T follicular helper cell (primary cell): ENCODE measurements at places on chromosomes 6 and 20.

DNA sequence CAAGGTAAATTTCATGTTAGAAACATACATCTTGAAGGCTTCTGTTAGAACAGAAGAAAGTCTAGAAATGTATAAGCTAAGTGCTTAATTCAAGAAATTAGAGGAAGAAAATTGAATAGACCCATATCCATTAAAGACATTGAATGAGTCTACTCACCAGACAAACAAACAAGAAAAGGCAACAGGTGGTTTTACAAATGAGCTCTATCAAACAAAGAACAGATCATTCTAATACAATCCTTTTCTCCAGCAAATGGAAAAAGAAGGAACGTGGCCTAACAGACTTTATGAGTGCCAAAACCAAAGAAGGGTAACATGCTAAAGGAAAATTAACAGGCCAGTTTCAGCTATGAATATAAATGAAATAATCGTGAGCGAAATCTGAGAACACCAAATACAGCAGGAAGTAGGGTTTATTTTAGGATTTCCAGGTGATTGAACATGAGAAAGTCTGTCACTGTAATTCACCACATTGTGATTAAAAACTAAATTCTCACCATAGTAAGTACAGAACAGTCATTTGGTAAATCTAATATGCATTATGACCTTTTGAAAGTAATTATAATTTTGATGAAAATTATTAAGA, 22.6 kb downstream of the MTHFD1L start:
- no peak for DNase-seq

DNA sequence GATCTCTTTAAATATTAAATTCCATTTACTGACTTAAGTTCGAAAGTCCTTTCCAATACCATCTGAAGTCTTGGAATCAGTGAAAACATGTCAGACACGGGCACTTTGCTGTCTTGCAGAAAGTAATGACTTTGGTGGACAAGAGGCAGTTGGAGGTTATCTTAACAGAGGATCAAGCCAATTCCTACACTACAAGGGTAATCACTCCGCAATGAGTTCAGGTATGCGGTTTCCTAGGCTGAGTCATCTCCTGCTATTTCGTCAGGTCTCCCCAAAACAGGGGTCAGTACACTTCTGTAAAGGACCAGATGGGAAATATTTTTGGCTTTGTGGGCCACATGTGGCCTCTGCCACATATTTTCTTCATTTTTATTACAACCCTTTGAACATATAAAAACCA, 656.6 kb downstream of the KIF16B start:
- no peak for DNase-seq

- peak; percentile 3 for DNase-seq
Observed at GRCh38 chr6:144582939-144583613, 297.9 kb downstream of the UTRN start.

- DNase-seq, result no peak
Observed at GRCh38 chr6:46720401-46720800, 14.8 kb downstream of the PLA2G7 start.

DNA sequence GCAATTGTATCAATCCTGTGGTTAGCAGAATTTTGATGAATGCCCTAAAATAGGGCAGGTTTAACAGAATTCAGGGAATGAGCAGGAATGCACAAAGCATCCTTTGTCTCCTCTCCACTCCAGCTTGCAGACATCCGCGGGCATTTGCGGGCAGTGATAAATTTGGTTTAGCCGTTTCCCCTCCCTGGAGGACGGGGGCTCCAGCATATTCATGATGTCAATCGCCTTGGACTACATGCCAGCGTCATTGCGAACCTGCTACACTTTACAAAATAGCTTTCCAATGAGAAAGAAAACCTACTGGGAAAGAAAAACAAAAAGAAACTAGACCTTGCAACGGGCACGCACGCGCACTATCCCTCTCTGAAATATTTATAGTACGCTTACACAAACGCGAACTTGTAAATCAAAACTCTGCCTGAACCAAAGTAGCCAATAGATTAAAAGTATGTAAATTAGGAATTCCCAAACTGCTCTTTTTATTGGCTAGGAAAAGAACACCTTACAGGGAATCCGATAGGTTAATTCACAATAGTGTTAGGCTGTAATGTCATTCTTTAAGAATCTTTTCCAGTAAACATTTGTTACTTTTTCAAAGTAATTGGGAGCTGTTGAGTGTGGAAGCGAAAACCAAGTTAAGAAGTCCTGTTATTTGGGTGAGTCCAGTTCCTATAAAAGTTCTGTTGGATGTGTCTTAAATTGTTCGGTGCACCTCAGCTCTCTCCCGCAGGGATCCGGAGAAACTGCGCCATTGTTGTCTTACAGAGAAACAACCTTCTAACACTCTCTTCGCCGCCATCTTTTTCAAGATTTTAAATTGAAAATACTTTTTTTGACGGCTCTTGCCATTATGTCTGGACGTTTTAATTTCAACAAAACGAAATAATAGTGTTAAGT, 136.7 kb downstream of the HFE start:
- DNase-seq, result peak; percentile 48

DNA sequence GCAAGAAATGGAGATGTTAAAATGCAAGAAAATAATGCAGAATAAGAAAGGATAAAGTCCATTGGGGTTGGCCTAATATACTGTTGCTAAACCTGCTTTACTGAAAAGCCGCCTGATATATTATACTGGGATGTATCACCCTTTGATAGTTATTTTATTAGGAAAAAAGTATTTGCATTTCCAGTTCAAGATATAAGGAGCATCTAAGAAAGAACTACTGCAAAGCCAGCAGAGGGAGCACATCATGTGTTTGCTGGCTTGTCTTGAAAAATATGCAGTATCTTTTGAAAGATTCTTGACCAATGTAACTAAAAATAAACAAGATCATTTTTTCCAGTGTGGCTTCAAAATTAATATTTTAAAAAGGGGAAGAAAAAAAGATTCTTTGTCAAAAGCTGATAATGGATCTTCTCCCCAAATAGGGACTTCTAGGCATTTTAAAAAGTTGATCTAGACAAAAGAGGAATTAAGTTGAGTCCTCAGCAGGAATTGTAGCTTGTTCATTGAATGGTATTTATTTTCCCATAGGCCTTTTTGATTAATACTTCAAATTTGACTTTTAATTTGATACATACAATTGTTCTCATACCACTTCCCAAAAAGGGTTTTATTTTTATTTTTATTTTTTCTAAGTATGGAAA, 214.9 kb downstream of the ZFAND3 start:
- DNase-seq, result no peak

GRCh38 chr6:41182069-41183034, 18.6 kb downstream of the TREML2 start:
- peak; percentile 34 for DNase-seq

- no peak for DNase-seq
Observed at GRCh38 chr6:33717934-33718455, 6.5 kb upstream of the UQCC2 start.

GRCh38 chr20:1918491-1919165, 23.4 kb downstream of the SIRPA start:
- DNase-seq, result no peak

- DNase-seq, result no peak
Observed at GRCh38 chr20:41424011-41424410, 57.4 kb upstream of the EMILIN3 start.

- DNase-seq, result no peak
Observed at GRCh38 chr20:47187450-47188195, 168.9 kb downstream of the ZMYND8 start.

DNA sequence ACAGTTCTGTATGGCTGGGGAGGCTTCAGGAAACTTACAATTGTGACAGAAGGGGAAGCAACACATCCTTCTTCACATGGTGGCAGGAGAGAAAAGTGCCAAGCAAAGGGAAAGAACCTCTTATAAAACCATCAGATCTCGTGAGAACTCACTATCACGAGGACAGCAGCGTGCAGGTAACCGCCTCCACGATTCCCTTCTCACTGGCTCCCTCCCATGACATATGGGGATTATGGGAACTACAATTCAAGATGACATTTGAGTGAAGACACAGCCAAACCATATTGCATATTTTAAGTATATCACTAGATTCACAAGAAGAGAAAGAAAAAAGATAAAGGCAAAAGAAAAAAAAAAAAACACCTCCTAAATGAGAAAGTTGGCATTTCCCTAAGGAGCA, 431.9 kb upstream of the RGS17 start:
- DNase-seq, result no peak

- no peak for DNase-seq
Observed at GRCh38 chr6:108277295-108277694, 16.5 kb upstream of the SNX3 start.

DNA sequence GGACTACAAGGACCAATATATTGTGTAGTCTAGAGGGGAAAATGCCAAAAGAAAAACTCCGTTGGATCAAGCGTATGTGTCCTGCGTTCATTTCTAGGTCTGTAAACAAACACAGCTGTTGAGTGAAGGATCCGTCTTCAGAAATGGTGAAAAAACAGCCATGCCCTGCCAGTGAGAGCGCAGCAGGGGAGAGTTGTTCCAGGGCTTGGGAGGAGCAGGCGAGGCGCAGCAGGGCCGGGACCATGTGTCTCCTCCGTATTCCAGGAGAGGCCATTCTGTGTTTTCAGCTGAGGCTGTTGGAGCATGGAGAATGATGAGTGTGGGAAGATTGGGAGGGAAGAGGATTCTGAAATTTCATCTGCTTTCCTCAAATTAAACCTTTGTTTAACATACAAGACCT, 38.0 kb downstream of the BMP6 start:
- no peak for DNase-seq

GRCh38 chr6:26025047-26025893, 62.0 kb upstream of the HFE start:
- DNase-seq, result no peak

- no peak for DNase-seq
Observed at GRCh38 chr6:6816716-6817115, 228.2 kb downstream of the LY86 start.

- DNase-seq, result no peak
Observed at GRCh38 chr6:168390749-168391420, 50.1 kb upstream of the SMOC2 start.

DNA sequence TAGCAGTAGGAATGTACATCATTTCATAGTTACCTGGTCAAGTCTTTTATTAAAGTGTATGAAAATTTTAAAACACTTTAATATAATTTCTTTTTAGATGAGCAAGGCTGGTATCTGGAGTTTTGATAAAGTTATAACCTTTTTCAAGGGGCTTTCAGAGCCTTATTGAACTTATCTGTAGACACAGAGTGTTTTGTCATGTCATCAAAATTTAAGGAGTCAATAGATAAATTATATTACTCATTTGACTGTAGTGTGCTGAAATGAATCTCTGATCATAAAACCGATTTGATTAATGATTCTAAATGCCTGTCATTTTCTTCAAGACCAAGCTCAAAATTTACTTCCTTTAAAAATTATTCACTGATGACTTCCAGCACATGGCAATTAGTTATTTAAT, 125.6 kb downstream of the ARID1B start:
- DNase-seq, result no peak

DNA sequence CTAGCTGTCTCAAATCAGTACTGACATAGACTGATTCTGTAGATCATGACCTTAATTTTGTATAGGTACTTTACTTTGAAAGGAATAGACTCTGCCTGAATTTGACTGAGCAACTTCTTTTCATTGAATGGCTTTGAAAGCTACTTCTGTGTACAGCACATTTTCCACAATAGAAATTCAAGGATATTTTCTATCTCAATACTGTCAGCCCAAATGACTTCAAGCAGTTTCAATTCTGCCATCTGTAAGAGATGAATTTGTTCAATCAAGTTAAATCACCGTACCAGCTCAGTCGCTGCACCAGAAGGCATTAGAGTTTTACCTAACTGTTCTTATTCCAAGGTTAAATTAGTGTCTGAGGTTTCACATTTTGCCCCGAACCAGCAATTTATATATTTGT, 107.0 kb upstream of the EYS start:
- no peak for DNase-seq

- no peak for DNase-seq
Observed at GRCh38 chr6:138465007-138465645, 34.2 kb downstream of the NHSL1 start.

GRCh38 chr6:158032354-158032733, 50.7 kb downstream of the SYNJ2 start:
- no peak for DNase-seq

- no peak for DNase-seq
Observed at GRCh38 chr20:16366529-16366928, 206.7 kb downstream of the KIF16B start.

DNA sequence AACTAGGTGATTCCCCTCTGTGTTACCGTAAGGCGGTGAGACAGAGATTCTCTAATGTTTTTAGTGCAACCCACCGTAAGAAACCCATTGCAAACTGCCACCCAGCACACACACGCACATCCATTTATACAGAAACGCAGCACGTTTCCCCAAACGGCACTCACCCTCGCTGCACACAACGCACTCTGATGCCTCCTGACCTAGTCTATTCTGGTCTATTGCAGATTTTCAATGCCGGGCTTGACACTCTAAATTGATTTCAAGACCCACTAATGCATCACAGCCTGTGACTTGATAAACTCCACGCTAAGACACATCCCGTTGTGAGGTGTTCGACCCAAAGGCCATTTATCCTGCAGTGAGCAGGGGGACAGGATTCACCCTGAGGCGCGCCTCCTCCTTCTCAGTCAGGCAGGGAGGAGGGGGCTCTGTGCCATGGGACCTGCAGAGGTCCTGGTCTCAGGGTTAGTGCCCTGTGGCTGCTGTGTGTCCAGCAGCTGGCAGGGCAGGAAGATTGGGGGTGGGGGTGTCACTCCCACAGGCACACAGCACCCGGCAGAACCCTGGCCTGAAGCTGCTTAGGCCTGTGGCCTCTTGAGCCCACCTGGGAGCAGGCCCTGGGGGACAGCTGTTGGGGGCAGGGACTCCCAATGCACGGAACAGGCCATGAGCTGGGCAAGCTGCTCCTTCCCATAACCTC, 335.6 kb downstream of the PREX1 start:
- no peak for DNase-seq

- DNase-seq, result no peak
Observed at GRCh38 chr20:60658681-60659080, 593.4 kb upstream of the CDH4 start.

- DNase-seq, result no peak
Observed at GRCh38 chr6:47709160-47709559, 10.8 kb downstream of the ADGRF4 start.

- no peak for DNase-seq
Observed at GRCh38 chr6:39195792-39196385, 33.4 kb downstream of the KCNK5 start.

- DNase-seq, result no peak
Observed at GRCh38 chr6:121856296-121856695, 420.9 kb downstream of the GJA1 start.

GRCh38 chr20:50533464-50533863, 23.3 kb downstream of the PTPN1 start:
- DNase-seq, result no peak
